ENCODE measurements at places on chromosomes 5 and 9.
A peak's percentile ranks its signal among the peaks of the same experiment; 100 is the strongest.

DNA sequence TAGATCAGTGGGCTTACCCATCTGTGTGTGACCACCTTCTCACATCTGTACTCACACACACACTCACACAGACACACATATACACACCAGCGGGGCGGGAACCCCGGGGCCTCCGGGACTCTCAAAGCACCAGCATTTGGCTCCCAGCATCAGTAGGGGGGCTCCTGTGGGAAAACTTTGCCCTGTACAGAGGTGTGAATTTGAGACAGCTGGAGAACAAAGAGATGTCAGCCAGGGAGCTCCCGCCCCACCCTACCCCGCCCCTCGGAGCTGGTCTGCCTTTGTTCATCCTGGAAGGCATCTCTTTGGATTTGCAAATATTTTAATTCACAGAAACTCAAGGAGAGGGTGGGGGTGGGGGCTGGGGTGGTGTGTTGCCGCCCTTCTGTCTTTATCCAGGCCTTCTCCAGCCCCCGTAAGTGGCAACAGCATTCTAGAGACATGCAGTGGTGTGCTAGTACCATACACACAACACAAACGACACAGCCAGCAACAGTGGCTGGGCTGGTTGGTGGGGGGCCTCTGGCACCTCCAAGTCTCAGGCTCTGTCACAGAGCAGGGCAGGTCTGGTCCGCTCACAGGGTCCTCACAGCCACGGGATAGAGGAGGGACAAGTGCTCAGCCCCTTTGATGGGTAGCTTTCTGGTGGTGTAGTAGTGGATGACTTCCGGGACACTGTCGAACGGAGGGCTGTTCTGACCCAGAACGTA is 15.5 kb upstream of the SLC25A51 start:
- no peak for DNase-seq

DNA sequence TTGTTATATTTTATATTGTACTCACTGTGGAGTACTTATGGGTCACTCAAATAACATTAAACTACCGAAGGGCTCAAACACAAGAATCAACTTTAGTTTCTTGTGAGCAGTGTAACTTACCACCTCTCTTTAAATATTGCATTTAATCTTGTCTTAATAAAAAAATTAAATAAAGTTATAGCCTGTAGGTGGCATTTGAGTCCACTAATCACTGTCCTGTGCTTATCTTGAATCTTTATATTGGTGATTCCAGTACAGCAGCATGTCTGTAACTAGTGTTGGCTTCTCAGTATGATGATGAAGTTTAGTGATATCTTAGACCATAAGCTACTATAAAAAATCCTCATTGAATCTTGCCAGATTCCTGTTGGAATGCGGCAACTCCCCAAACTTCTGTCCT is 313.8 kb downstream of the FAM170A start:
- DNase-seq = peak; percentile 32

DNA sequence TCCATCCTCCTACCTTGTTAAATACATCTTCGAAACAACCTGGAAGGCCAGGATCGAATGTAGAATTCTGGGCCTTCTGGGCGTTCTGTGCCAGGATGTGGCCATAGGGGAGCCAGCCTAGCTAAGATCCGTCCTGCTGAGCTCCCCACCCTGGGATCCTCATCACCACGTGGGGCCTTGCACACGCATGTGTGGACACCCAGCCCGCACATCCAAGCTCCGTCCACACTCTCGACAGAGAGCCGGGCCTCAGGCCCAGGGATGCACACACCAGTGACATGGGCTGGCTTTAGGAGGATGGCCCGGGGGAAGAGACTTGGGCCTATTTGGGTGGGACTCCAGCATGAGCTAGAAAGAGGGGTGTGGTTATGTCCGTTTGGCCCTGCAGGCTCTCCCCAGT is 154.0 kb downstream of the PAX5 start:
- no peak for DNase-seq

DNA sequence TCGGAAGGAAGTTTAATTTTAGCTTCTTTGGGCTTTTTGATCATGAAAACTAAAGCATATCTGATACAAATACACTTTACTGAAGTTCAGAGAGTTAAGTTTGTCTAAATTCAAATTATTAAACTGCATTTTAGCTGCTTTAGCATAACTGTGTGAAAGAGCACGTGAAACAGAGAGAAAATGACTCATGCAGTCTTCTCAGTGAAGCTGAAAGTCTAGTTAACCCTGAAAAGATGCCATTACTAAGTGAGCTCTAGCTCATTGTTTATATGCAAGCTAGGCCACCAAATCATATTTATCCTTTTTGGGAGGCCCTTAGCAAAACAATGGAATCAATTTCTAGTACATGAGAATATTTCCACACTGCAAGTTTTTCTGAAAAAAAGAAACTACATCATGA is 27.6 kb downstream of the TPD52L3 start:
- DNase-seq = peak; percentile 60

GRCh38 chr5:124932791-124933600 is 186.6 kb upstream of the ZNF608 start:
- DNase-seq = peak; percentile 93

DNA sequence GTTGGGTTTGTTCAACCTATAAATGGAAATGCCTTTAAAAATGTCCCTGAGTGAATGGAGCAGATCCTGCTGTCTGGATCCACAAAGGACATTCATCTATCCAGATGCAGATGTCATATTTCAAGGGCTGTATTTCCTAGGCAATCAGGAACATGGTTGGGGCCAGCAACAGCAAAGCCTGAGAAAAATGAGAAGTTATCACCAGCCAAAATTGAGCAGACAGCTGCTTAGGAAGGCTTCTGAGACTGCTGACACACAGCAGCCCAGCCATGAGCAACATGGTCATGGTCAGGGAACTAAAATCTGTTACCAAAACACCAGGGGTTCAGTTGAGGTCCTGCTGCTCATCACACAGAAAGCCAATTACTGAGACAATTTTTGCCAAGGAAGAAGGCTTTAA is 9.2 kb upstream of the IL7R start:
- no peak for DNase-seq
